A549 treated with DMSO at 1 μM for 4 hours (cell line): ENCODE measurements at places on chromosomes 1 and 21. TPM values are rescaled to one million over a fixed set of nuclear protein-coding genes. Genes with fewer than 3 reads are reported as not detected.

The NCF2 gene
- 2.3 to 5.0 TPM (median 3.5 TPM) in 5 replicates for total RNA-seq

The LEFTY1 gene
- 0.11 to 0.38 TPM (median 0.30 TPM) in 5 replicates for total RNA-seq

The CADM3 gene
- 0.08 to 0.15 TPM (median 0.14 TPM) in 5 replicates for total RNA-seq

The SLAMF7 gene
- 1.6 to 4.0 TPM (median 2.6 TPM) in 5 replicates for total RNA-seq

The CYP4A22 gene
- total RNA-seq, result not detected in 5 replicates

The GNG5 gene
- 181 to 189 TPM (median 184 TPM) in 5 replicates for total RNA-seq
